ENCODE measurements at places on chromosomes 12 and 14.

DNA sequence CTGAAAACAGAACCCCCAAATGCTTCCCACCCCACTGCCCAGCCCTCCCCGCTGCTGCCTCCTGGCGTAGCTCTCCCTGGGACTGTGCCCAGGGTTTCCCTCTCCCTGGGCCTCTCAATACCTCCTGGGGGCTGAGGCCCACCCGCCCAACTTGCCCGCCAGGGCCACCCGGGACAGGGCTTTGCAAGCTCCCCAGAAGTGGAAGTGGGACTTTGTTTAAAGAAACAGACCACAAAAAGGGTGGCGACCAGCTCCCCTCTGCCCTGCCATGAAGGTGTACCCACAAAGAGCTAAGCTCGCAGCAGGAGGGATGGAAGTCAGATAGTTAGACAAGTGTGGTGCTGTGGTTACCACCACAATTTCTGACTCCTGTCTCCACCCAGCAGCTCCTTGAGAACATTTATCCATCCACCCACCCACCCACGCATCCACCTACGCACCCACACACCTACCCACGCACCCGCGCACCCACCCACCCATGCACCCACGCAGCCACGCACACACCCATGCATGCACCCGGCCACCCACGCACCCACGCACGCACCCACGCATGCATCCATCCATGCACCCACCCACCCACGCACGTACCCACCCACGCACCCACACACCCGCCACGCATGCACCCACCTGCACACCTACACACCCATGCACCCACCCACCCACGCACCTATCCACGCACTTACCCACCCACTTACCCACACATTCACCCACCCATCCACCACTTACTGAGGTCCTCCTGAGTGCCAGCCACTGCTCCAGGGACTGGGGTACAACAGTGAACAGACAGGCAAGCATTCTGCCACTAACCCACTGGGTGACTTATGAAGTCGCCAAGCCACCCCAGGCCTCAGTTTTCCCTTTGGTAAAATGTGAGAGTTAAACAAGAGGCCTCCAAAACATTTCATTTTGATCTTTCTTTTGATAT, 127.3 kb downstream of the SCARB1 start:
- DNase-seq: no peak

GRCh38 chr14:104477666-104478380, 101.7 kb upstream of the C14orf180 start:
- DNase-seq: no peak

DNA sequence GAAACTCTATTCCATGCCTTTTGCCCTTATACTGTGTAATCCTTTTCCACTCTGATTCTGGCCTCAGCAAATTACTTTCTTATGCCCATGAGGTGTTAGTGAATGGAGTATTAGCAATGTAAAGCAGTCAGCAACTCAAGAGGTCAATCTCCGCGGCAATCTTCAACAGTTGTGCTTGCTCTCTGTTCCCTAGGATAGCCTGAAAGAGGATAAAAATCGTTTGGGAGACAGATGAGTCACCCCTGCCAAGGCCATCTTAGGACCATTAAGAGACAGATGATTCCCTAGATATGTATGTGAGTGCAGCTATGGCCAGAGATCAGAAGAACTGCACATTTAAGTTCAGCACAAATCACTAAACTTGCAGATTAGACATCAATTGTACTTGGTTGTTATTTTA, 1145.8 kb downstream of the GALC start:
- no peak for DNase-seq

DNA sequence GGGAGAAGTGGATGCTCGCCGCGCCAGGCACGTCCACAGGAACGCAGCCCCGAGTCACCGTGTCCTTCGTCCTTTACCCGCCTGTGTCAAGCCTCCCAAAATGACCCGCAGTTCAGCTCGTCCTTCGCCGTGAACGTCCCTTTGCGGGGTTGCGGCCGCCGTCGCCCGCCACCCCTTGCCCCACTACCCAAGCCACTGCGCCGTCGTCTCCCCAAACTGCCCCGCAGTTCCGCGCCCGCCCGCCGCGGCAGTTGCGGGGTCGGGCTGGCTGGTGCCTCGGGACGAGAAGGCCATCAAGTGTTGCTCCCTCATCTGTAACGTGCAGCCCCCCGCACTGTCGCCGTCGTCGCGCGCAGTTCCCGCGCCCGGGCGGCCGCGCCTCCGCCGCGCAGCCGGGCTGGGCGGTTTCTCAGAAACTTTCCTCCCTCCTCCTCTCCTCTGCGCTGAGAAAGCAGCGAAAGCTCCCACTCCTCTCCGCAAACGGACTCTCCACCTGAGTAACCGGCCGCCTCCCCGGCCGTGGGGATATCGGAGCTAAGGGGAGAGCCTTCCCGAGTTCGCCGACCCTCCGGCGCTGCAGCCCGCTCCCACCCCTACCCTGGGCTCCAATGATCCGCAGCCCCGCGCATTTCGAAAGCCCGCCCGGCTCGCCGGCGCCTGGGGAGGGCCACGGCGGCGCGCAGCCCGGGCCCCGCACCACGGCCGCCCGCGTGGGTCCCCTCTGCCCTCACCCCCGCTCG, 6.7 kb downstream of the CDKN1B start:
- DNase-seq: no peak

GRCh38 chr12:20189767-20190166, 178.6 kb upstream of the PDE3A start:
- no peak for DNase-seq

GRCh38 chr14:74975059-74975810, 19.8 kb upstream of the PGF start:
- DNase-seq: no peak

GRCh38 chr14:65054471-65055085, 47.7 kb downstream of the MAX start:
- no peak for DNase-seq
